Stimulated activated effector memory CD8-positive, alpha-beta T cell treated with anti-CD3 and anti-CD28 coated beads, Interleukin-12 subunit alpha, Interleukin-12 subunit beta, amount 100 ng/mL, for 72 hours (primary cell): ENCODE measurements at places on chromosomes 16 and 17.

DNA sequence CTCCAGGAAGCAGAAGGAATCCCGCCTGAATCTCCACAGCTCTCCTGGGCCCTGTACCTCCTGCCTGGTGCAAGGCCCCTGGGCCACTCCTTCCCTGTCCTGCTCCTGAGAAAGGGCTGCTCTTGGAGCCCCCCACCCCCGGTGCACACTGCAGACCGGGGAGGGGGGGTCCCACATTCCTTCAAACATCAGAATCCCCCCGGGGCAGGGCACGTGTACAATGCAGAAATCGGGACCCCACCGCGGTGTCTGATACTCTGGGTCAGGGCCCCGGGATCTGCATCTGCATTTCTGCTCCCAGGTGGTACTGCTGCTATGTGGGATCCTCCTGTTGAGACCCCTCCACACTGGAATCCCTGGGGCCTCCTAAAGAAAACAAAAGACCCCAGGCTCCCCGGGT, 99.5 kb upstream of the GSE1 start:
- no peak for DNase-seq

- no peak for DNase-seq
These were observed 36.2 kb downstream of the LDHD start for GRCh38 chr16:75080205-75081029.

GRCh38 chr17:44995436-44996001, 27.4 kb upstream of the C1QL1 start:
- DNase-seq = no peak

DNA sequence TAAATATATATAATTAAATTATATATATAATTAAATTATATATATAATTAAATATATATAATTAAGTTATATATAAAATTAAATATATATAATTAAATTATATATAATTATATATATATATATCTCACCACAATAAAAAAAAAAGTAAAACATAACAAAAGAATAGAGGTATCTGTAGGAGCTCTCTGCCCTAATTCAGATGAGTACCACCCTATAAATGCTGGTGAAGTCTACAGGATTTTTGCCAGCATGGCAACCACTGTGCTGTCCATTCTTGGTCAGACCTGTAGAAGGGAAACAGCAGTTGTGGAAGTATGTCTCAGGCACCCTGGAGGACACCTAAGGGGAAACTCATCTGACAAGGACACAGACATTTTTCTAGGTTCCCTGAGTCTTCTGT, 259.7 kb downstream of the PRKCA start:
- DNase-seq = no peak

- no peak for DNase-seq
These were observed 163.6 kb upstream of the C17orf78 start for GRCh38 chr17:37212179-37212578.

- no peak for DNase-seq
These were observed 425 bp downstream of the SGSH start for GRCh38 chr17:80219763-80220053.

DNA sequence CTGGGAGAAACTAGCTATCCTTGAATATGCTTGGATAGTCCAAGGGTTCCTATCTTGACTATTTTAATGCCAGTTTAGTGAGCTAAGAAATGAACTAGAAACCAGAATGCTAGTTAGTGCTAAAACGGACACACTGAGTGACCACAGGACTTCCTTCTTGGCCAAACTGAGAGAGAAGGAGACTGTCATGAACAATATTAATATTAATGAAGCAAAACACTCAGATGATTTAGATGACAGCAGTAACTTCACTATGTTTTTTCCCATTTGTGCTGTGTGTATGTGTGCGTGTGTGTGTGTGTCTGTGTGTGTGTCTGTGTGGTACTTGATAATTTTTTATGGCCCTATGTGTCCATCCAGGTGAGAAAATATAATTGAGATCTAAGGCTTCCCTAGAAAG, 2.2 kb upstream of the ATXN1L start:
- DNase-seq = no peak
